ENCODE measurements at places on chromosomes 16 and 17. TPM values are rescaled to one million over a fixed set of nuclear protein-coding genes. Genes with fewer than 3 reads are reported as not detected.

CCDC200 gene
- not detected for total RNA-seq

DNA sequence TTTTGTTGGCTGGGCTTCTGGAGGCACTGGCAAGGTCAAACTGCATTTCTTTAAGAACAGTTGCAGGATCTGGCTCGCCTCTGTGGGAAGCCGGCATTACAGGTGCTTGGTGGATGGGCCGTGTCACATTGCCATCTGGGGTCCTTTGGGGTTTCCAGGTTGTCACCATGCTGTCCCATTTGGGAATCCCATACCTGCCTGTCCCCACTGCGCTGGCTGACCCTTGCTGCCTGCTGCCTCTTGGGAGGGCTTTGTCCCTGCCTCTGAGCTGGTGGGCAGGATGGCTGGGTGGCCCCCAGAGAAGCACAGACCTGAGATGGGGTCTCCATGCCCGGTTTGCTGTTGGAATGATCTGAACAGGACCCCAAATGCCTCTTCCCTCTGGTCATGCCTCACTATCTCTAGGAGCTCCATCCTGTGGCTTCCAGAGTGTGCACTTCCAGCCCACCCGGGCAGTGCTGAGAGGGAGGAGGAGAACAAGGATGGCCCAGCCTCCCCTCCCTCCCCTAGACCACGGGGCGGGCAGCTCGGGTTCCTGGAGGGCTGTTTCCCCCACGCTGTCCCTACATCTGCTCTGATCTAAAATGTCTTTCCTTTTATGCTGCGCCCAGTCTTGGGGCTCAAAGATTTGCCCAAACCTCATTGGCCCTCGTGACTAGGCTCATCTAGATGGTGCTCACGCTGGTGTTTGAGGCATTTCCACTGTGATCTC lies 28.0 kb downstream of the OR1D5 start:
- peak; percentile 4 for DNase-seq

DNA sequence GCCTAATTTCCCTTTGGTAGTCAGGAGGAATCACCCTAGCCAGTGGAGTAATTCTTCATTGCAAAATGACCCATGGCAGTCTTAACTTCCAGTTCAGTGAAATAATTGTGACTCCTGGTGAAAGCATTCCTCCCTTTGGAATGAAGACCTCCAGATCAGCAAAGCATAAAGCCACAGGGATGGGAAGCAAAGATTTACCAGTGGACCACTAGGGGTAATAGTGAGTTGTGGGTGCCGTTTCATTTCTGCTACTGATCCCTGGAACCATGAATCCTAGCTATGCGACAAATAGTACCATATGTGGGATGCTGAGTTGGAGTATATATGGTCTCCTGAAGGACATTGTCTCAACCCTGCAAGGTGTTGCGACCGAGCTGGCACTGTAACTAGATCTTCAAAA lies 13.7 kb downstream of the DYNLL2 start:
- DNase-seq: no peak

- no peak for DNase-seq
Measured at GRCh38 chr16:82322177-82322576, 152.2 kb upstream of the MPHOSPH6 start.

GRCh38 chr17:77109764-77110359 lies 30.9 kb upstream of the SEC14L1 start:
- no peak for DNase-seq

DNA sequence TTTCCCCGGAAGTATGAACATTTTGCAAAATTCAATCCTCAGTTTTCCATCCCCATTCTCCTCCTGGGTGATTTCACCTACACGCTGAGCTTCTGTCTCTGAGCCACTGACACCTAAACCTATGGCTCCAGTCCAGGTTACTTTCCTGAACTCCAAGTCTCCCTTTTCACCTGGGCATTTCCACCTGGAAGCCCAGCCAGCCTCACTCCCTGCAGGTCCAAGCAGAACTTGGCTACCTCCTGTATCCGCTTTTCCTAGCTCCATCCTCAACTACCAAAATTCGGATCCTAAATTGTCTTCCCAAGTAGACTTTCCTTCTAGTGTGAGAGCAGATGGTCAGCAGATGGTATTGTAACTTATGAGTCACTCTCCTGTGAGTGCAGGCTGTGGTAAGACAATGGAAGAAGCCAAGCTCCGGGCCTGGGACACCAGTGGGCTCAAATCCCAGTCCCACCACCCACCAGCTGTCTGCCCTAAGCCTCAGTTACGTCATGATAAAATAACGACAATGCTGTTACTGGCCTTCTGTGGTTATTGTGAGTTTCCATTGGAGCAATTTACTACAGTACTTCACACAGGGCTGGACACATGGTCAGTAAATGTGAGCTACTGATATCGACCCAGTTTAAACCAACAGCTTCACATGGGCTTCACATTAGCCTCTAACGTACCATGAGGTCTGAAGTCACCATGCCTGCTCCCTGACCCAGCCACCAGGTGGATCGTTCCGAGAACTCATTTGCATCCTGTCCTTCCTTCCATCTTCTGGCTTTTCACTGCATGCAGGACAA lies 33.3 kb downstream of the PECAM1 start:
- DNase-seq: no peak

All from activated T-helper 2 cell treated with anti-CD3 and anti-CD28 coated beads, Interferon-gamma antibody, Interleukin-2, Interleukin-4, amounts not matched to agents 10 μg/mL and 5 μg/mL and 100 μg/mL, durations not matched to agents 14 hours and 24 hours and 36 hours (primary cell).